Daoy (cell line): ENCODE measurements at places on chromosomes 6 and 20.
A peak's percentile ranks its signal among the peaks of the same experiment; 100 is the strongest.

DNA sequence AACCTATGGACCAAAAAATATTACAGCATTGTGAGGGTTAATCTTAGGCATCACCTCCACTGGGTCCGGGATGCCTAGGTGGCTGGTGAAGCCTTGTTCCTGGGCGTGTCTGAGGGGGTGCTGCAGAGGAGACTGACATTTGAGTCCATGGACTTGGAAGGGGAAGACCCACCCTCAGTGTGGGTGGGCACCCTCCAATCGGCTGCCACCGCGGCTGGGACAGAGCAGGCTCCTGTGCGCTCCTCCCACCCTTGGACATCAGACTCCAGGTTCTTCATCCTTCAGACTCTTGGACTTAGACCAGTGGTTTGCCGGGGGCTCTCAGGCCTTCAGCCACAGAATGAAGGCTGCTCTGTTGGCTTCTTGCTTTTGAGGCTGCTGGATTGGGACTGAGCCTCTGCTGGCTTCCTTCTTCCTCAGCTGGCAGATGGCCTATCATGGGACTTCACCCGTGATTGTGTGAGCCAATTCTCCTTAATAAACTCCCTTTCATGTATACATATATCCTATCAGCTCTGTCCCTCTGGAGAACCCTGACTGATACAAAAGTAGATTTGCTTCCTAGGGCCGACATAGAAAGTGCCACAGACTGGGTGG is 113.1 kb downstream of the TTLL2 start:
- no peak for DNase-seq

GRCh38 chr20:37841971-37842370 is 61.0 kb upstream of the VSTM2L start:
- DNase-seq: no peak

- DNase-seq: peak; percentile 23
These were observed 397.9 kb downstream of the SAMD5 start for GRCh38 chr6:147906361-147906760.

GRCh38 chr6:79377888-79378348 is 143.4 kb upstream of the HMGN3 start:
- no peak for DNase-seq

DNA sequence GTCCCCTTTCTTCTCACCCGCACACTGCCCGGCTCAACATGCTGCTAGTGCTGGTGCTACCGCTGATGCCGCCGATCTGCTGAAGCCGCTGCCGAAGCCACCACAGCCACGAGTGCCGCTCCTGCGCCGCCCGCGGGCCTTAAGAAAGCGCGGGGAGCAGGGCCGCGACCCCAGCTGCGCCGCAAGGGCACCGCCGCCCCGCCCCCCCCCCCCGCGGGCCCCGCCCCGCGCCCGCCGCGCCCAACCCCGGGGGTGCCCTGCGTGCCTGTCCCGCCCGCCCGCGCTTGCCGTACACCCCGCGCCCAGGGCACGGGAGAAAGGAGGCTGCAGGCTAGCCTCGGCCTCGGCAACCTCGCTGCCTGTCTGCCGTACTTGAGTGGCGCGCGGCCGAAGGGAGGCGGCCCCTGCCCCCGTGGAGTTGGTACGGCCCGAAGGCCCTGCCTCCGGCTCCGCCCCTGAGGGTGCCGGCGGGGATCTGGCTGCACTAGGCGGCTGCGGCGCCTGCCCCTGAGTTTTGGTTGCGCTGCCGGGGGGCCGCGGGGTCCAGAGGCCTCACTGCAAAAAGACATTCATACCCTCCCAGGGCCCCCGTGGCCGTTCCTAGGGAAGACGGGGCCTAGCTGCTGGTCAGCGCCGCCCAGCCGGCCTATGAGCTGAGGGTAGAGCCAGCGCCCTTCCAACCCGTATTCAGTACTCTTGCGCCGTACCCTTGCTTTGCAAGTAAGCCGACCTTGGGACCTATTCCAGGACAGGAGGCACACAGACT is at the start of gene SOD2:
Gene SOD2 (minus strand): TSS at position 114 of the 766 bp plus-strand sequence. CDS start 74 bp downstream, at position 40.
- DNase-seq: peak; percentile 93
